NCI-H526 treated with DMSO at 0.1 percent for 48 hours (cell line): ENCODE measurements at places on chromosomes 16 and 17.

DNA sequence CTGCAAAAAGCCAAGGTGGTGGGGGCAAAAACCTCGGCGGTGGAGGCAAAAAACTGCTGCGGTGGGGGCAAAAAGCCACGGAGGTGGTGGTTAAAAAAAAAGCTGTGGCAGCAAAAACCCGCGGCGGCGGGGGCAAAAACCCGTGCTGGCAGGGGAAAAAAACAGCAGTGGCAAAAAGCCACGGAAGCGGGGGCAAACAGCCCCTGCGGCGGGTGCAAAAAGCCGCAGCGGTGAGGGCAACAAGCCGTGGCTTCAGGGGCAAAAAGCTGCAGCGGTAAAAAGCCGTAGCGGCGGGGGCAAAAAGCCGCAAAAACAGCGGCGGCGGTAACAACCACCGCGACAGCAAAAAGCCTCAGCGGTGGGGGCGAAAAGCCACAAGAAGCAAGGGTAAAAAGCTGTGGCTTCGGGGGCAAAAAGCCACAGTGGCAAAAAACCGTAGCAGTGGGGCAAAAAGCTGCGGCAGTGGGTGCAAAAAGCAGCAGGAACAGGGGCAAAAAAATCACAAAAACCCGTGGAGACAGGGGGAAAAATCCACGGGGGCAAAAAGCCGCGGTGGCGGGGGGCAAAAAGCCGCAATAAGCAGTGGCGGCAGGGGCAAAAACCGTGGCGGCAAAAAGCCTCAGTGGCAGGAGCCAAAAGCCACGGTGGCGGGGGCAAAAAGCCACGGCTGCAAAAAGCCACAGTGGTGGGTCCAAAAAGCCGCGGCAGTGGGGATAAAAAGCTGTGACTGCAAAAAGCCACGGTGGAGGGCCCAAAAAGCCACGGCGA, 193.7 kb downstream of the SHCBP1 start:
- DNase-seq = no peak

- no peak for DNase-seq
Observed at GRCh38 chr16:1176280-1176897, 23.5 kb downstream of the CACNA1H start.

DNA sequence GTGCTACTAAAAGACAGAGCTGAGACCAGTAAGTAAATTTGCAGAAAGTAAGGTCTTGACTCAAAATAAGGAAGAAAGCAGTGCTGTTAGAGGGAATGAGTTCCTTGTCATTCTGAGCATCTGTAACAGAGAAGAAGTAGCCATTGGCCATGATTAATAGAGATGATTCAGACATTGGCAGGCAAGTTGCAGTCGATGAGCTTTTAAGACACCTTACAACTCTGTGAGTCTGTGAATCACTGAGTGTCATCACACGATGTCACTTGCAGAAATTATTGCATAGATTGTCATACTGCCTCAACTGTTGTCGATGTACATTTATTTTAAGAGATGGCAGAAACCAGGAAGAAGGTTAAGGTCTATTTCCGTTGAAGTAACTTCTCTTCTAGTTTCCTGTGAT, 201.1 kb upstream of the CDH13 start:
- DNase-seq = no peak

DNA sequence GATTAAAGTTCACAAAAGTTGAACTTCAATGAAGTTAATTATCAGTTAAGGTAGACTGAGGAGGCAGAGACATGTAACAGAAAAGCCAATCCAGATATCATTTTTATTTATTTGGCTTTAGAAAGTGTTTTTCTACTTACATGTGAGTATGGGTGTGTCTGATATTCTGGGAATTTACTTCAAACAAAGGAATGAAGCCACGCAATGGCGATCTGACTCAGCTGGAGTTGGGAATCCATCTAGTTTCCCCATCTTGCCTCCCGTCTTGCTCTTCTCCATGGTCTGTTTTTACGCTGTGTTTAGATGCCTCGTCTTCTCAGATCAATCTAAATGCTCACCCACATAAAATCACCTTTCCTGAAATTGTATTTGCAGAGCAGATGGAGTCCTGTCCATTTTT, 1.7 kb upstream of the KCNJ16 start:
- no peak for DNase-seq

DNA sequence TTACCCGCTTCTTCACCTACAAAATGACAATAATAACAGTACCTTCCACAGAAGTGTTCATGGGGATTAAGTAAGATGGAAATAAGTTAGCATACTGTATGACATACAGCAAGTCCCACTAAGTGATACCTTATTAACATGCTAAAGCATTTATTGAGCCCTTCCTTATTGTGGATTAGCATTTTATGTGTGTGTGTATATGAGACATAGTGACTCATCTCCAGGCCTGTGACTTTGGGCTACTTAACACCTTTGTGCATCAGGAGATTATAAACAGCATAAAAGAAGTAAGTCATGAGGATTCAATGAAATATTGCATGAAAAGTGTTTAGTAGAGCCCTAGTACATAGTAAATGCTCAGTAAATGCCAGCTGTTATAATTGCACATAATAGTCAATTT, 52.9 kb downstream of the CA10 start:
- DNase-seq = no peak

DNA sequence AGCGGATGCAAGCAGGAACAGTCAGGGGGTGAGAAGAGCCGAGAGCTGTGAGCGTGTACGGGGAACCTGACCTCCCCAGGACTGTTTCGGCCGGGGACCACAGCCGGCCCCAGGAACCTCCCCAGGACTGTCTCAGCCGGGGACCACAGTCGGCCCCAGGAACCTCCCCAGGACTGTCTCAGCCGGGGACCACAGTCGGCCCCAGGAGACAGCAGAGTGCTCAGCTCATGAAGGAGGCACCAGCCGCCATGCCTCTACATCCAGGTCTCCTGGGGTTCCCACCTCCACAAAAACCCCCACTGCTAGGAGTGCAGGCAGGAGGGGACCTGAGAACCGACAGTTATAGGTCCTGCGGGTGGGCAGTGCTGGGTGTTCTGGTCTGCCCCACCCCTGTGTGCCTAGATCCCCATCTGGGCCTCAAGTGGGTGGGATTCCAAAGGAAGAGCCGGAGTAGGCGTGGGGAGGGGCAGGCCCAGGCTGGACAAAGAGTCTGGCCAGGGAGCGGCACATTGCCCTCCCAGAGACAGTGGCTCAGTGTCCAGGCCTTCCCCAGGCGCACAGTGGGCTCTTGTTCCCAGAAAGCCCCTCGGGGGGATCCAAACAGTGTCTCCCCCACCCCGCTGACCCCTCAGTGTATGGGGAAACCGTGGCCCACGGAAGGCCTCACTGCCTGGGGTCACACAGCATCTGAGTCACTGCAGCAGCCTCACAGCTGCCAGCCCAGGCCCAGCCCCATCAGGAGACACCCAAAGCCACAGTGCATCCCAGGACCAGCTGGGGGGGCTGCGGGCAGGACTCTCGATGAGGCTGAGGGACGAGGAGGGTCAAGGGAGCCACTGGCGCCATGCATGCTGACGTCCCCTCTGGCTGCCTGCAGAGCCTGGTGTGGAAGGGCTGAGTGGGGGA, 4.3 kb downstream of the RHBDF1 start:
- no peak for DNase-seq

- no peak for DNase-seq
Observed at GRCh38 chr16:56732832-56733231, 2.9 kb downstream of the NUP93 start.

GRCh38 chr16:31016018-31016417, 5.6 kb upstream of the STX1B start:
- no peak for DNase-seq

- DNase-seq = no peak
Observed at GRCh38 chr17:17575360-17576251, 15.9 kb downstream of the PEMT start.

DNA sequence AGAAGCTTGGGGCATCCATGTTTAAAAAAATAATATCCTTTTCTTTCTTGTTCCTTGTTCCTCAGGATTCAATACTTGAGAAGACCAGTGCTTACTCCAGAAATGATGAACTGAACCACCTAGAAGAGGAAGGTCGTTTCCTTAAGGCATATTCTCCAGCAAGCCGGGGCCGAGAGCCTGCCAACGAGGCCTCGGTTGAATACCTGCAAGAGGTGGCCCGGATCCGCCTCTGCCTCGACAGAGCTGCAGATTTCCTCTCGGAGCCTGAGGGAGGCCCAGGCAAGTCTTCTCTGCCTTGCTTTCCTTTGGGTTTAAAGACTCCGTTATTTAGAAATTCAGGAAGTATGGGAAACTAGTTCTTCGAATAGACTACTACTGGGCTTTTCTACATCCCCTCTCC, 42.5 kb upstream of the ENDOV start:
- no peak for DNase-seq

DNA sequence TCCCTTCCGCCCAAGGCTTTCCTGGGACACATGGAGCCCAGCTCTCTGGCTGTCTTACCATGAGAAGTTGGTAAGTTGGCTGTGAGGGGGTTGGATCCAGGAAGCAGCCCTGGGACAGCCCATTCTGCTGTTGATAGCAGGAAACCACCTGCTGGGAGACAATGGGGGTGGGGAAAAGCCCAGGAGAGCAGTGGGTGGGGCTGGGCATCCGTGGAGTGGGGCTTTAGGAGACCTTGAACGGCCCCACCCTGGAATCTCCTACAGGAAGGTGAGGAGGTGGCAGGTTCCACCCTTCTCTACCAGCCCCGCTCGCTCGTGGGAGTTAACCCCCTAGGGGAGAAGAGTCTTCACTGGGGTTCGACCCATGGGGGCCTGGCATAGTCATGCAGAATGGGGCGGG, 5.8 kb downstream of the TMEM92 start:
- no peak for DNase-seq

DNA sequence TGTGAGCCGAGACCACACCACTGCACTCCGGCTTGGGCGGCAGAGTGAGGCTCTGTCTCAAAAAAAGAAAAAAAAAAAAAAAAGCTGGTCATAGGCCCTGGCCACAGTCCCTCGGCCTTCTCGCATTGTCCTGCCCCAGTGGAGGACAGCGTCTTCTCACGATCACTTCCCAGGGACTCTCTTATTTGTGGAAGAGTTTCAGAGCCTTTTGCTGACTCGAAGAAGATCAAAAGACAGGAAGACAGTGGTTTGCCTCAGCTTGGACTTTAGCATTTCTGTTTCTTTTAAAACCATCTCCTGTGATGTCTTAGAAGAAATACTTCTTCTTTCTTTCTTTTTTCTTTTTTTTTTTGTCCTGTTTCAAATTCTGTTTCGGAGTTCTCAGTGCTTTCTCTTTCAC, 210.0 kb downstream of the FTO start:
- DNase-seq = no peak

DNA sequence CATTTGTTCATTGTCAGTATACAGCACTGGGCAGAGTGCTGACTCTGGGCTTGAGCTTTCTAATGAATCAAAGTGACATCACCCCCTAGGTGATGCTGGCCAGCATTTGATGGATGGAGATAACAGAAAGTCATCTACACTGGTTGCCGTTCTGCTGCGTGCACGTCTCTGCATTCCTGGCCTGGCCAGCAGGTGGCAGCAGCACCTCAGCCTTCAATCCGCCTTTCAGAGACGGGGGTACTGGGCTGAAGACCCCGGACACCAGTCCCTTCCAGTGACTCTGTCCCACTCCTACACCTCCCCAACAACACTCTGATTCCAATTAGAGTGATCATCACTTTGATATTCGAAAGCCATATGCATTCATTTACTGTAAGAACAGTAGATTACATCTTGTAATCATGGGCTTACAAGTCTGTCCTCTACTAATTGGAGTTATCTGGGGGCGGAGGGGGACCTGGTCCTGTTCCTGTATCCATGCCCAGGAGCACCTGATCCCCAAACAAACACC, 6.0 kb downstream of the CPSF4L start:
- DNase-seq = peak; percentile 8

GRCh38 chr17:48262982-48263730, 155.6 kb downstream of the SNX11 start:
- DNase-seq = peak; percentile 40

DNA sequence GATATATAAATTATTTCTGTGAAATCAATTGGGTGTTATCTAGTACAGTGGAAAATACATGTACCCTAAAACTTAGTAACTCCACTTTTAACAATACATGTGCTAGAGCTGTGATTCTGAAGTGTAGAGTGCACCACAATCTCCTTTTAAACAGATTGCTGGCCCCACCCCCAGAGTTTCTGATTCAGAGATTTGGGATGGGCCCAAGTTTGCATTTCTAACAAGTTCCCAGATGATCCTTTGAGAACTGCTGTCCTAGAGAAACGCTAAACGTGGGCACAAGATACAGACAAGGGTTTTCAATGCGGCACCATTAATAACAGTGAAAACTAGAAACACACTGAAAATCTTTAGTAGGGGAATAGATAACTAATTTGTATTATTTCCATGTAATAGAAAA, 49.2 kb downstream of the NXPH3 start:
- no peak for DNase-seq

DNA sequence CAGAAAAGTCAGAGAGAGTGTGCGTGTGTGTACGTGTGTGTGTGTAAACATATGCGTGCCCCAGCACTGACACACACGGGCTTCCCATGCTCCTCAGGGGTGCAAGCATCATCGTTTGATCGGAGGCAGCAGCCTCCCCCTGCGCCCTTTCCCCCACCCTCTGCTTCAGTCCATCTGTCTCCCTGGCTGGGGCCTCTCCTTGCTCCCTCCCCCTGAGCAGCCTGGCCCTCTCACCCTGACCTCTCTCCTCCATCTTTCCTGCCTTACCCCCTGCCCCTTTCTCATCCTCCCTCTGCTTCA, 4.4 kb downstream of the STX1B start:
- DNase-seq = no peak

DNA sequence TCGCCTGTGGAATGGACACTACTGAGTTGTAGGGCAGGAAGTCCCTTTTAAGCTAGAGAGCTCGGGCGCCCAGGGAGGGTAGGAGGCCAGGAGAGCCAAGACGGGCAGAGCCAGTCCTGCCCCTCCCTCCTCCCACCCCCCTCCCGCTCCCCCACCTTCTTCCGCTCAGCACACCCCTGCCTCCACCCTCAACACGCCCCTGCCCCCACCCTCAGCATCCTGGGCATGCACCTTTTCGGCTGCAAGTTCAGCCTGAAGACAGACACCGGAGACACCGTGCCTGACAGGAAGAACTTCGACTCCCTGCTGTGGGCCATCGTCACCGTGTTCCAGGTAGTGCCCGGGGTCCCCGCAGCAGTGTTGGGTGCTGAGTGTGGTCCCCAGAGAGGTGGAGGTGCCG, 18.3 kb downstream of the TPSG1 start:
- DNase-seq = no peak
